SJCRH30 (cell line): ENCODE measurements at places on chromosomes 3 and 15. TPM values are rescaled to one million over a fixed set of nuclear protein-coding genes. Genes with fewer than 3 reads are reported as not detected.

GRCh38 chr3:124791639-124792151 is 61.4 kb downstream of the UMPS start:
- peaks cover 10% of the 10 kb centered on the region for H3K36me3 ChIP-seq
- peaks cover 24% of the 10 kb centered on the region for H3K4me1 ChIP-seq
- no peaks in the 10 kb centered on the region for H3K27me3 ChIP-seq
- H3K27ac ChIP-seq, result peak overlapping the region; percentile 36

GRCh38 chr15:35458176-35458856 is 87.6 kb downstream of the DPH6 start:
- no peaks in the 10 kb centered on the region for H3K36me3 ChIP-seq
- no peaks in the 10 kb centered on the region for H3K27me3 ChIP-seq
- DNase-seq, result no peak
- H3K27ac ChIP-seq, result no peak overlapping the region

GRCh38 chr3:161289174-161289573 is 68.1 kb downstream of the NMD3 start:
- no peaks in the 10 kb centered on the region for H3K36me3 ChIP-seq
- no peak for DNase-seq
- no peak overlapping the region for H3K27ac ChIP-seq
- no peaks in the 10 kb centered on the region for H3K27me3 ChIP-seq

- H3K4me1 ChIP-seq, result peaks cover 17% of the 10 kb centered on the region
- no peak overlapping the region for H3K4me3 ChIP-seq
- peak overlapping the region; percentile 37 for H3K27ac ChIP-seq
- peak; percentile 52 for DNase-seq
- no peaks in the 10 kb centered on the region for H3K27me3 ChIP-seq
- no peaks in the 10 kb centered on the region for H3K36me3 ChIP-seq
Observed at GRCh38 chr3:86239946-86240345, 751.0 kb downstream of the VGLL3 start.

GRCh38 chr15:85452436-85452835 is 72.0 kb downstream of the AKAP13 start:
- H3K4me1 ChIP-seq, result peaks cover 7% of the 10 kb centered on the region
- H3K27me3 ChIP-seq, result no peaks in the 10 kb centered on the region
- DNase-seq, result no peak
- H3K27ac ChIP-seq, result no peak overlapping the region
- H3K36me3 ChIP-seq, result no peaks in the 10 kb centered on the region

The GP5 gene
- not detected in 2 replicates for total RNA-seq

The ZKSCAN7 gene
- total RNA-seq, result 6.2 and 6.6 TPM in 2 replicates
